Stimulated activated CD8-positive, alpha-beta memory T cell treated with anti-CD3 and anti-CD28 coated beads, Interleukin-15, amount 100 ng/mL, for 24 hours (primary cell): ENCODE measurements at places on chromosomes 12 and 14.

- DNase-seq, result no peak
Observed at GRCh38 chr14:59176765-59177164, 11.7 kb upstream of the DAAM1 start.

DNA sequence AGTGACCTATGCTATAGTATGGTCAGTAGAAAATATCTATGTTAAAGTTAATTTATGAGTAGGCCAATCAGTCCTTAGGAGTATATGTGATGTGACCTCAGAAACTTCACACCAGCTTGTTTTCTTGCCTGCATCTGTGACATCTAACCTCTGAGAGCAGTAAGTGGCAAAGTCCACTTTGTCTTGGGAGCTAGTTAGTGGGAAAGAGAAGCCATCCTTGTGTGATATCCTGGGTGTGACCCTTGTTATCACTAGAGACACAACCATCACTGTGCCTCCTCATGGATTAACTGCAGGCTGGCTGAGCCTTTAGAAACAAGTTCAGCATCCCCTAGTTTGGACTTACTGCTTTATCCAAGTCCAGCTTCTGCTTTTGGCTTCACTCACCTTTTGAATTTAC lies 170.6 kb upstream of the STXBP6 start:
- DNase-seq, result no peak

DNA sequence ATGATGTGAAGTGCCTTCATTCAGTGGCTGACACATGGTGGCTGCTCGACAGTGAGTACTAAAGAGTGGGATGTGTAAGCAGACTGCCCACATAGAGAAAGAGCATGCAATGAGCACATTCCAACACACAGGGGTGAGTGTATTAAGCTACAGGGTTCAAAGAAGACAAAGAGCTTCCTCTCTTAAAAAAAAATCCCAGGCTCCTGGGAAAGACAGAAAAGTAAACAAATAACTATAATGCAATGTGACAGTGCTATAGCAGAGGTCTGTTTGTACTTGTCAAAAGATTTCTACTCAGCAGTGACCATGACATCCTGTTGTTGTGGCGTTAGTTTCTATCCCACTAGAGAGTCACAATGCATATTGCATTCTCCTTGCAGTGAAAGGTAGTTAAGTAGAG lies 12.4 kb upstream of the PCNX1 start:
- DNase-seq, result no peak

- no peak for DNase-seq
Observed at GRCh38 chr12:123532808-123533649, 490 bp downstream of the RILPL1 start.

GRCh38 chr12:132497514-132498405 lies 7.8 kb downstream of the FBRSL1 start:
- no peak for DNase-seq

GRCh38 chr14:101125313-101125712 lies 221.8 kb upstream of the RTL1 start:
- no peak for DNase-seq

GRCh38 chr12:120865098-120865497 lies 39.1 kb downstream of the SPPL3 start:
- no peak for DNase-seq

DNA sequence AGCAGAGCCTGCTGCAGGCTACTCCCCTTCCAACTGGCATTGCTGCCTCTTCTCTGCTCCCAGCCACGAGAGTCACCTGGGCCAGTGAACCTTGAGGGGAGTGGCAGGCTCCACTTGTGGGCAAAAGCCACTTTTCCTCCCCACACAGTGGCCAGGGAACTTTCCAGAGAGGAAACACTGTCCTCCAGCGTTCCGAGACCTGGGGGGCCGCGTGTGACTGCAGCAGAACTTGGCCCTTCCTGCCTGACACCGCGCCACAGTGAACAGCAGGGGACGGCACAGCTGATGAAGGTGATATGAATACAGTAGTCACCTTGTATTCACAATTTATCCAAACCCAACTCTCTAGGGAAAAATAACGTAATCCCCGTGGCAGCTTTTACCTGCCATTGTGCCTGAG lies 114.9 kb downstream of the PIWIL1 start:
- no peak for DNase-seq

- no peak for DNase-seq
Observed at GRCh38 chr14:24943024-24943423, 106.9 kb downstream of the STXBP6 start.

DNA sequence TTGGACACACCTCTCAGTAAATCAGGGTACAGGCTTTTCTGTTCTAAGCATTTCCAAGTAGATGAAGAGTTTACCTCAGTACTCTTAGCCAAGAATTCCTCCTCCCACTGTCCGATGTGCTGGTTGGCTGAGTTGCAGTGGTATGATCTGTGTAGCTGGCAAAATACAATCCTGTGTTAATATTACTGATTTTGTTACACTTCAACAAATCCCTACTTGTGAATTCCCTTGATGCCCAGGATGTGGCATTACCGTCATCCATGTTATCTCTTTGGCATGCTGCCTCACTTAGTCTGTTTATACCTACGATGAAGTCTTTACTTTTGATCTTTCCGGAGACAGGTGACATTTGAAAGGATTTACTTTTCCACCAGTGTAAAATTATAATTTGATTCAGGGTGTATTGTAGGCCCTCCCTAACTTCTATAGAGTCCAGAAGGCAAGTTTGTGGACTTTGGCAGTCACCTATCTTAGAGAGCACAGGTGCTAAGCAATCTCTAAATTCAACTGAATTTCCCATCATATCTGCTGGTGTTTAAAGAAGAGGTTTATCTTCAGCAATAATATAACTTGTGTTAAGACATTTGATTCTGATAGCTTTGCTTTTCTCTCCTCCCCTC lies 10.1 kb downstream of the CCDC196 start:
- DNase-seq, result no peak

DNA sequence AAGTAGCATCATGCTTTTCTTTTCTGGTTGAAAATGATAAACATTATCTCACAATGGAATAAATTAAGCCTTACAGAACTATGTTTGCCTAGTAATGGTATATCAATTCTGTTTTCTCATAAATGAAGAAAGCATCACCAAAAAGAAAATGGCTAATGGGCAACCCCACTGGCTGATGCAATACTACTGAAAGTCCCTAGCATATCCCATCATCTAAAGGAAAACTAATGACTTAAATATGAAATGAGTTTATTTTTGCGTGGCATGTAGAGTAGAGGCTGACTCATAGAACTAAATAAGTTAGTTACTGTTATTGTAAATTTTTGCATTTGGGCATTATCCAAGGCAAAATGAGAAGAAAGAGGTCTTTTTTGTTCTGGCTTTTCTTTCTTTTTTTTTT lies 1156.3 kb upstream of the SEL1L start:
- no peak for DNase-seq

DNA sequence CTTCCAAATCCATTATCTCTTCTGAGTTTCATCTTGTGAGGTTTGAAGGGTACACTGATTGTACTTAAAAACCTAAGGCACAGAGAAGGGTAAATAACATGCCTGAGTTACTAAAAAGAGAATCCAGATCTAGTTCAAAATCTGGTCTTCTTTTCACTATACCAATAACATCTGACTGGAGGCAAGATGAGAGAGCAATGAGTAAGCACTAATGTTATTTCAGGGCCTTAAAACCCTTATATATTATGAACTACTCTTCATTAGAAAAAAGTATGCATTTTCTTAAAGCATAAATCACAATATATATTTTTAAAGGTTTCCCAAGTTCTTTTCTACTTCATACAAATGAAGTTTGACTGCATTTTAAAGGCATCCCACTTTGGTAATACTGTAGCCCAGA lies 60.2 kb downstream of the GXYLT1 start:
- no peak for DNase-seq

DNA sequence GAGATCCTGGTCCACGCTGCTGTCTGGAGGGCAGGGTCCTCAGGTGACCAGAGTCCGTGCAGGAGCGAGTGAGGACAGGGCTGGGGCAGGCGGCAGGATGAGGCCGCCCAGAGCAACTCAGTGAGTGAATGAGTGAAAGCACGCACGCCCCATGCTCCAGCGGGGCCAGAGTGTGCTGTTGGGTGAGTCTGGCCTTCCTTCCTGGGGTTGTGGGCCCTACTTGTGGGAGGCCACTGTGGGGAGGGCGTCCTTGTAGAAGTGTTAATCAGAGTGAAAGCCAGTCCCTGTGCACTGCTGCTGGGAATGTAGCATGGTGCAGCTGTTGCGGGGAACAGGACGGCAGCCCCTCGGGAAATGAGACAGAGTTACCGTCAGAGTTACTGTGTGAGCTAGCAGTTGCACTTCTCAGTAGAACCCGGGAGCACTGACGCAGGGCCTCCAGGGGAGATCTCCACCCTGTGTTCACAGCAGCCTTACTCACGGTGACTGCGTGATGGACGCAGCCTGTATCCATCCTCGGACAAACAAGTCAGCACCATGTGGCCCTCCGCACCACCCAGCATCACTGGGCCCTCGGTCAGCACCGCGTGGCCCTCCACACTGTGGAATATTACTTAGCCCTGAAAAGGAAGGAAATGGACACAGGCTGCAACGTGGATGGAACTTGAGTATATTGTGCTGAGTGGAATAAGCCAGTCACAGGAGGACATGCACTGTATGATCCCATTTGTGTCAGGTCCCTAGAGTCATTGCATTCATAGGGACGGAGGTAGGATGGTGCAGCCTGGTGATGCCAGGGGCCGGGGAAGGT lies 22.1 kb downstream of the PACS2 start:
- no peak for DNase-seq

GRCh38 chr14:61406675-61407074 lies 85.3 kb downstream of the PRKCH start:
- DNase-seq, result no peak

- no peak for DNase-seq
Observed at GRCh38 chr12:75712223-75712622, 200.8 kb upstream of the KRR1 start.

DNA sequence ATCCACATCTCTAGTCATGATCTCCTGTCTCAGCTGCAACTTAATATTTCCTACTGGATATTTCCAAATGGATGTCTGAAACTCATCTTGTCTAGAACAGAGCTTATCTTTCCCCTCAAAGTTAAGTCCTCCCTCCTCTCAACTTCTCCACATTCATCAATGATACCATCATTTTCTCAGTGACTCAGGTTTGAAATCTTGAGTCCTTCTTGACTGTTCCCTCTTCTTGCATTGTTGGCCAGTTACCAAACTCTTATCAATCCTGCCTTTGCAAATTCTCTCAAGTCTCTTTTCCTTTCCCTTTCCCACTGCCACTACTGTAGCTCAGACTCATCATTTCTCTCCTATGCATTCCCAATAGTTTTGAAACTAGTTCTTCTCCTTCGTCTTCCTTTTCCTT lies 14.3 kb upstream of the CHURC1 start:
- DNase-seq, result no peak

GRCh38 chr12:112796067-112796466 lies 4.5 kb downstream of the RPH3A start:
- no peak for DNase-seq

DNA sequence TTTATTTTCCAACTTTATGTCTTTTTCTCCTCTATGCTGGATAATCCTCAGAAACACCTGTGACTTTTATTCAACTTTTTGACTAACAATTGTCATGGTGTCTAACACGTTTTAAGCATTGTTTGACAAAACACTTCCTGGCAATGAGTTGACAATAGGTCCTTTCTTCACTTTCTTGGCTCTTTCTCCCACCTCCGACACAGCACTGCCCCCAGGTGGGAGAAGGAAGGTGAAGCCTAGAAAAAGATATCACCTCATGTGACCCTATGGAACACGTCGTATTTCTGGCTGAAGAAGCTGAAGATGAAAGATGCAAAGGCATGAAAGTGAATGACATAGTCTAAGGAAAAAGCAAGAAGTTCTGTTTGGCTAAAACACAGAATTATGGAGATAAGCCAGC lies 430.0 kb downstream of the ETNK1 start:
- DNase-seq, result no peak

- DNase-seq, result no peak
Observed at GRCh38 chr12:38456537-38457120, 140.1 kb downstream of the ALG10B start.

GRCh38 chr12:132000286-132000872 lies 50.6 kb downstream of the EP400 start:
- no peak for DNase-seq

DNA sequence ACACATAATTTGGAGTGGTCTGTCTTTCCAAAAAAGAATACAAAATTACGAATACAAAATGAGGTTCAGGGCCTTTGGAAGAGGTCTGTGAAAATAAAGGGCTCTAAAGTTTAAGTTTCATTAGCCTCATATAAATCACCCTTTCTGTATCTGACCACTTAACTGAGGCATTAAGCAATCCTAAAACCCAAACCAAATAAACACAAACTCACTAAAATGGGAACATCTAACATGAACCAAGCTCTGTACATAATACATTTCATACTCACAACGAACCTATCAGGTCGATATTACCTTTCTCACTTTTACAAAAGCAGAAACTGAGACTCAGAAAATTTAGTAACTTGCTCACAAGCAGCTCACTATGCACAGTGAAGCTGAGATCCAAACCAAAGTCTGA lies 1.1 kb upstream of the CCDC196 start:
- no peak for DNase-seq

- no peak for DNase-seq
Observed at GRCh38 chr12:129071362-129071761, 218.1 kb downstream of the GLT1D1 start.

DNA sequence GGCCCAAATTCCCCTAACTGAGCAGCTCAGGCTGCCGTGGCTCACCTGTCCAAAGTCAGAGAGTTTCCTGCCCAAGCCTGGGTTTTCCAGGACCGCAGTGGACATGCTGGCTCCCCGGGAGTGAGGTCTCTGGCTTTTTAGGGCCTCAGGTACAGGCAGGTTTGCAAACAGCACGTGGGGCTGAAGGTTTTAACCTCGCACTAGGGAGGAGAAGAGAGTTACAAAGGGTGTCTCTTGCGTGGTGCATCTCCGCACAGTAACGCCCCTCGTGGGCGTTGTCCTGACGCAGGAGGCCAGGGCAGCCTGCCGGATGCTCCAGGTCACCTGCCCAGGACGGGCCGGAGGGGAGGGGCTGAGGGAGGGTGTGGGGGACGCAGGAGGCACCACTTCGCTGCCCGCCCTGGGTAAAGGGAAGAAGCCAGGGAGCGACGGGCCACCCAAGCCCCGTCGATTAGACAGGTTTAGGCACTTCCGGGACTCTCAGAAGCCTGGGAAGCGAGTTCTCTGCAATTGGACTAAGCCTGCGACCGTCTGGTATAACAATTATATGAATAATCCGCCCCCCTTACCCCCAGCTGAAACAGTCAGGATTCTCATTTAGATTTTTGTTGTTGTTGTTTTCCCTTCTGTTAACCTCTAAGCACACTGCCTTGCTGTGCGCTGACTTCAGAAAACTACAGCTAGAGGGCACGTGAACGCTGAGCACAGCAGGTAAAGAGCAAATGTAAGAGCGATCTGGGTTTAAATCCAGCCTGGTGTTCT lies at the start of gene PAH:
TSS of gene PAH (minus strand) at position 219 of the 762 bp plus-strand sequence. CDS start at position 105, 114 bp downstream.
- no peak for DNase-seq

DNA sequence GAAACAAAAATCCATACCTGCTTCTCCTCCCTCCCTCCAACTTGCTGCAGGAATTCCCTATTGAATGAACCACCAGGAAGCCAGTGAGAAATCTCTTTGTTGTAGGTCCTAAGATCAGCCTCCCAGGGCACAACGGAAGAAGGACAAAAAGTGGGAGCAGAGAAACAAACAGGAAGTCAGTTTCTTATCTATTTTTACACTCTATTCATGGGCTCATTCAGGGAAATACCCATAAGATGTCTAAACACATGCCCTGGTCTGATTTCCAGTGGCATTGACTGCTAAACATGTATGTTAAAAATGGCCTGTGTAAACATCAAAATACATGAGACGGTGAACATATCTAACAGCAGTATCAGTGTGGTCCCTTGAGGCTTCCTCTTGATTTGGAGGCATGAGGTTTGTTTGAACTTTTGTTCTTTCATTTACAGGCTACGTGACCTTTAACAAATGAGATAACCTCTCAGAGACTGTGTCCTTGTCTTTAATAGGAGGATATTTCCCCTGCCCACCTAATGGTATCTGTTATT lies 18.8 kb downstream of the GPR65 start:
- DNase-seq, result no peak

- DNase-seq, result no peak
Observed at GRCh38 chr12:16504200-16504599, 101.8 kb downstream of the LMO3 start.
